ENCODE measurements at places on chromosomes 5 and 9.

GRCh38 chr9:13429301-13430190 is 150.1 kb upstream of the MPDZ start:
- no peak for DNase-seq

- peak; percentile 90 for DNase-seq
These were observed 125.2 kb downstream of the GPBP1 start for GRCh38 chr5:57298985-57299491.

DNA sequence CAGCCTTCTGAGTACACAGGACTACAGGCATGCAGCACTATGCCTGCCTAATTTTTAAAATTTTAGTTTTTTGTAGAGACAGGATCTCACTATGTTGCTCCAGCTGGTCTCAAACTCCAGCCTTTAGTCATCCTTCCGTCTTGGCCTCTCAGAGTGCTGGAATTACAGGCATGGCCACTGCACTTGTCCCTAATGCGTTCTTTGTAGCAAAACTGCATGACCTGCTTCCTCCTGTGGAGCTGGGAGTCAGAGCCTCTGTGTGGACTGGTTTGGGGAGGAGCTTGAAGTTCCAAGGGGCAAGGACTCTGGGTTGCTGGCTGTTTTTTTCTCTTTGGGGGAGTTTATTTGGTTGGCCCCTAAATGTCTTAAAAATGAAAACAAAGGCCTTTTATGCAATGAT is 22.7 kb upstream of the ANKRD34B start:
- no peak for DNase-seq

- no peak for DNase-seq
These were observed 71.5 kb downstream of the FCHO2 start for GRCh38 chr5:73027361-73027760.

DNA sequence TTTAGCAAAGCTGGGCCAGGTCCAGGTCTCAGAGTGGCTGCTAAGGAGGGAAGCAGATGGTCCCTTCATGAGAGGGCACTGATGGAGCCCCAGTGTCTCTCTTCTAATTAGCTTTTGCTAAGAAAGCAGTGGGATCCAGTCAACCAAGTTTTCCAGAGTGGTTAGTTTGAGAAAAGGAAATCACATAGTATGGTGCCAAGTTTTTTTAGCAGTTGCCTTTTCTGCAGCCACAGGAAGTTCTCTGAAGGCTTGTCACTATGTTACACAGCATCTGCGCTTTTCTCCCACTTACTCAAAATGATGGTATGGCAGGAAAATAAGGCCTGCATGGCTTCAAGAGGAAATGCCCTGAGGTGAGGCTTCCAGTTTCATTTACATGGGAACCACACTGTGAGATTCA is 331.5 kb upstream of the ZNF462 start:
- DNase-seq: no peak

GRCh38 chr5:179867079-179867465 is 8.5 kb upstream of the MRNIP start:
- DNase-seq: no peak

- peak; percentile 53 for DNase-seq
These were observed 247.1 kb downstream of the SLCO4C1 start for GRCh38 chr5:102048940-102049339.

- DNase-seq: no peak
These were observed 447 bp downstream of the UBLCP1 start for GRCh38 chr5:159263569-159263905.

GRCh38 chr9:92480986-92481633 is 1.2 kb downstream of the ASPN start:
- DNase-seq: no peak

- DNase-seq: no peak
These were observed 2.0 kb downstream of the LOX start for GRCh38 chr5:122076050-122076461.

DNA sequence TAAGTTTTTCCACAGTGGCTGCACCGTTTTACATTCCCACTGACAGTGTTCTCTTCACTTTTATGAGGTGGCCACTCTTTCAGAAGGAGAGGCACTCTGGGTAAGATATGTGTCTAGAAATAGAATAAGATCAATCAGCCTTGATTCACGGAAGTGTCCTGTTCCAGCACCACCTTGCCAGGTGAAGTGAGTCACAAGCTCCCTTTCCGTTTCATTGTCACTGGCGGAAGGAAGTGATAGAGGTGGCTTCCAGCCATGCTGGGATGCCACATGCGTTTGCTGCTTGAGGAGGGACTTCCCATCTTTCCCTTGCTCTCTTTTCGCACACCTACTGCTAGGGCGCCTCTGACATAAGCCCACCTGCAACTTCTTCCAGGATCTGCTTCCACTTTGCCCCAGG is 217.1 kb downstream of the PIK3R1 start:
- DNase-seq: no peak

DNA sequence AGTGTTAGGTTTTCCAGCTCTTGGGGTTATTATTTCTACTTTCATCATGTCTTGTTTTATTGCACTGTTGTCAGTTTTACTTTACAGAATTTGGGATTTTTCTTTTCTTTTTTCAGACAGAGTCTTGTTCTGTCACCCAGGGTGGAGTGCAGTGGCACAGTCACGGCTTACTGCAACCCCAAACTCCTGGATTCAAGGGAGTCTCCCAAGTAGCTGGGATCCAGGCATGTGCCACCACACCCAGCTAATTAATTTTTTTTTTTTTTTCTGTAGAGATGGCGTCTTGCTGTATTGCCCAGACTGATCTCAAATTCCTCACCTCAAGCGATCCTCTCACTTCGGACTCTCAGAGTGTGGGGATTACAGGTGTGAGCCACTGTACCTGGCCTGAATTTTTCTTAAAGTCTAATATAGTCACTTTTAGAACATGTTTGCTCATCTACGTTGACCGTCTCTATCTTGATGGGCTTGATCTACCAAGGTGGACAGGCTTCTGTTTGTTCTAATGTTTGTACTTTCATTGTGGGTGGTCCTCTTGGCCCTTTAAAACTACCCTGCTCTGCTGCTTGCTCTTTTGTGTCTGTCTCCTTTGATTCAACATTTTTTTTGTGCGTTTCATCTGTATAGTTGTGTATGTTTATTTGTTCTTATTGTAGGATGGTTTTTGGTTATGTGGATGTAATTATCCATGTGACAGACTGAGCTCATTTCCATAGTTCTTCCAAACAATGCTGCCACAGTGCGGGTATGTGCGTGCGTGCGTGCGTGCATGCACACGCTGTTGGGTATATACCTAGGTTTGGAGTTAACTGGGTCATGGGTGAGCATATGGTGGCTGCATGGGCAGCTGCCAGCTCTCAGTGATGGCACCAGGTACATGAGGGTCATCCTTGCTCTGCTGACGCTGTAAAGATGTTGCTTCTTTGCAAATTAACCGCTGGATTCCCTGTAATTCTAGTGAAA is 18.1 kb downstream of the PRRC2B start:
- no peak for DNase-seq

DNA sequence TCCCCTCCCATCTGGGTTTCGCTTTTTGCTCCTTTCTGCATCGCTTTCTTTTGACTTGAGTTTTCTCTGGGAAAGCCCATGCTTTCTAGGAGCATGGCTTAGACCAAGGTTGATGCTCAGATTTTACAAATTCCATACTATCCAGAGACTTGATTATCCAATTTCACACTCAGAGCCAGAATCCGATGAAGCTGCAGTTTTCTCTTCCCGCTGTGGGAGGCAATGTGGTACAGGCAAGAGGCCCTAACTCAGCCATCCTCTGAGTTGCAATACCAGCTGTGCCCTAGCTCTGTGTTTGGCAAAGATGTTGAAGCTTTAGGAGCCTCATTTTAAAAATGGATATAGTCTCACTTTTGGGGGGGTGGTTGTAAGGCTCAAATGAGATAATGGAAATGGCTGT is 85.1 kb downstream of the BRINP1 start:
- DNase-seq: no peak

DNA sequence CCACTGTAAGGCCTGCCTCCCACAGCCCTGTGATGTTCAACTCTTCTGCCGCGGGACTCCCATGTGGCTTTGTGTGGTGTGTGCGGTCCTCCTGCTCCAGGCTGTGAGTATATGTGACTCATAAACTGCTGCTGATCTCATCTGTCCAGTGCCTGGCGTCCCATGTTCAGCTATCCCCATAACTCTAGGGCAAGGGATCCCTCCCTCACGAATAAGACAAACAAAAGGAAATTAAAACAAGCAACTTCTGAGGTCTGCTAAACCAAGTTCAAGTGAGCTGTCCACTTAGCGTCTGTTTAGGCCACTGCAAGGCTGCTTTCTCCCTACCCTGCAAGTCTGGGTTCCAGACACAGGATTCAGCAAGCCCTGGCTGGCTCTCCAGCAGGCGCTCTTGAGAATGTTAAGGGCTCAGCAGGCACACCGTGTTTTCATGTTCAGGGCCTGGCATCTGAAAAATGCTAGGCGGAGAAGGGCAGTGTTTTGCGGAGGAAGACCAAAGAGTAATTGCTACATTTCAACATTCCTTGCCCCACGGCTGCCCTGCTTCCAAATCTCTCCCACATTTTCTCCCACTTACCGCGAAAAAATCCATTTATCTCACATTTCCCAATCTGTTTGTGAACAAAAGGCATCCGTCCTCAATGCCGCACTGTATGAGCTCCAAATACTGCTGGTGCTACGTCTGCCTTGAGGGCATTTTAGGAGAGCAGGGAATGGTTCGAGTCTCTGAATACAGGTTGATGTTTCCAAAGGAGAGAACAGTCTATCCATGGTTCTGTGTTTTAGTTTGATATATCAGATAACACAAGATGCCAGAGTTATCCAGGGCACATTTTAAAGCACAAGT is 280.2 kb downstream of the SEMA5A start:
- no peak for DNase-seq

DNA sequence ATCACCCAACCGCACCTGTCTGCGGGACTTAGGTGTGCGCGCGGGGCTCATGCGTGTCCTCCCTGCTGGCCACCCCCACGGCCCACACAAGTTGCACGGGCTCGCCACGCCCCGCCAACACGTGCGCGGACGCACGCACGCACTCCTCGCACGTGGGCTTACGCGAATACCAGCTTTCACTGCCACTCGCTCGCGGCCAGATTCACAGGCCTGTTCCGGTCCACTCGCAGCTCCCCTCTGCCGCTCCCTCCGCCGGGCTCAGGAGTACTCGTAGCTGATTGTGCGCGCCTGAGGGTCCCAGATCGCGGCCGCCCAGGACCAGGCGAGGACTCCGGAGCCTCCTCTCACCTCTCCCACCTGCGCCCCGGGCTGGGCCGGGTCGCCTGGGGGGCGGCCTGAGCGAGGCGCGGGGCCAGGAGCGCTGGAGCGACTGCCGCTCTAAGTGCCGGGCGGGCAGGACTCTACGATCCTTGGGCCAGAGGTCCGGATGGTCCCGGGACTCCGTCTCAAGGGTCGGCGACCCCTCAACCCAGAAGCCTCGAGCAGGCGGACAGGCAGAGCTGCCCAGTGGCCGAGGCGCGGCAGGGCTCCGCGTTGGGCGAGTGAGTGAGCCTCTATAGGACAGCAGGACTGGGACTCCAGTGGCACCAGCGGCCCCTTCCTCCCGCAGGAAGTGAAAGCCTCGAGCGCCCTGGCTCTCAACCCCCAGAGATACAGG is 3.4 kb downstream of the PCDHGC5 start:
- DNase-seq: no peak

- DNase-seq: no peak
These were observed 23.3 kb downstream of the C5 start for GRCh38 chr9:121026768-121027167.

DNA sequence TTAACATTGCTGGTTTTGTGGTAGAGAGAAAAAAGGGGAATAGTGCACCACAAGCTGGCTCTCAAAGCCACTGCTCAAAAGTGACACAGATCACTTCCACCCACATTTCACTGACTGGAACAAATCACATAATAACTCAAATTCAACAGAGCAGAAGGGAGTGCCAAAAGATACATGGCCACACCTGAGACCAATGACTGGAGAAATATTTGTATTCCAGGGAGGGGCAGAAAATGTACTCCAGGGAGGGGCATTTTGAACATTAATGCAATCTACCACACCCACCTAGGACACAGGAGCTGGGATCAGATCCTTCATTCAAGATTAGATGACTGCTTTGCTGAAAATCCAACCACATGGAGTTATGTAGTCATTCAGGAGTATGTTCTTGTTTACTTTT is 44.8 kb upstream of the ALDOB start:
- no peak for DNase-seq

DNA sequence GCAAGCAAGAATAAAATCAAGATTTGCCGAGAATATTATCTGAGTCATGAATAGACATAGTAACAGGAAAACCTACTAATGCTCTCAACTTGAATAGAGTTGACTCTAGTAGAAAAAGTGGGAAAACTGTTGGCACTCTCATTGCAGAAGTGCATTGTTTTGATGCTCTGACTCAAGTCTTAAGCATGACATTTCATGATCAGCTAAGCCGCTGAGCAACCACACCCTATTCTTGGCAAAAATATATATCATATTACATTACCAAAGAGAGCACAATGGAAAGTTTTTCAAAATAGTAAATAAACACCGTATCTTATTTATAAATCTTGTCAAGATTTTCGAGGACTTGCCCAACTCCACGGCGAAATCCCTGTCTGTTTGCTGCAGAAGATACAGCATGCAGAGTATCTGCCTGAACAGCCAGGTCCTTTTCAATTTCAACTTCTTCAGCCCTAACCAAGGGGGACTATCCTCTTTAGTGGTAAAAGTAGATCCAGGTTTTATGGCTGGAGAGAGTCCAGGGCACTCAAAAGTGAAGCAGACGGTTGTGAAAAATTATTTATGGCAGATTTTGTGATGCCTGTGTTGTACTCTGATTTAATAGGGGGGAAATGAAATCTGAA is 13.9 kb upstream of the ADAMTSL1 start:
- DNase-seq: no peak

GRCh38 chr9:86494644-86495111 is 140.5 kb upstream of the TUT7 start:
- DNase-seq: no peak

Data from KBM-7 (cell line).